ENCODE measurements at places on chromosomes 2 and 18.

GRCh38 chr2:140539242-140539875, 1591.5 kb downstream of the LRP1B start:
- no peak for DNase-seq

GRCh38 chr2:3631851-3632659, 25.9 kb upstream of the ALLC start:
- DNase-seq, result no peak

- no peak for DNase-seq
Observed at GRCh38 chr2:130845505-130846085, 8.9 kb downstream of the ARHGEF4 start.

DNA sequence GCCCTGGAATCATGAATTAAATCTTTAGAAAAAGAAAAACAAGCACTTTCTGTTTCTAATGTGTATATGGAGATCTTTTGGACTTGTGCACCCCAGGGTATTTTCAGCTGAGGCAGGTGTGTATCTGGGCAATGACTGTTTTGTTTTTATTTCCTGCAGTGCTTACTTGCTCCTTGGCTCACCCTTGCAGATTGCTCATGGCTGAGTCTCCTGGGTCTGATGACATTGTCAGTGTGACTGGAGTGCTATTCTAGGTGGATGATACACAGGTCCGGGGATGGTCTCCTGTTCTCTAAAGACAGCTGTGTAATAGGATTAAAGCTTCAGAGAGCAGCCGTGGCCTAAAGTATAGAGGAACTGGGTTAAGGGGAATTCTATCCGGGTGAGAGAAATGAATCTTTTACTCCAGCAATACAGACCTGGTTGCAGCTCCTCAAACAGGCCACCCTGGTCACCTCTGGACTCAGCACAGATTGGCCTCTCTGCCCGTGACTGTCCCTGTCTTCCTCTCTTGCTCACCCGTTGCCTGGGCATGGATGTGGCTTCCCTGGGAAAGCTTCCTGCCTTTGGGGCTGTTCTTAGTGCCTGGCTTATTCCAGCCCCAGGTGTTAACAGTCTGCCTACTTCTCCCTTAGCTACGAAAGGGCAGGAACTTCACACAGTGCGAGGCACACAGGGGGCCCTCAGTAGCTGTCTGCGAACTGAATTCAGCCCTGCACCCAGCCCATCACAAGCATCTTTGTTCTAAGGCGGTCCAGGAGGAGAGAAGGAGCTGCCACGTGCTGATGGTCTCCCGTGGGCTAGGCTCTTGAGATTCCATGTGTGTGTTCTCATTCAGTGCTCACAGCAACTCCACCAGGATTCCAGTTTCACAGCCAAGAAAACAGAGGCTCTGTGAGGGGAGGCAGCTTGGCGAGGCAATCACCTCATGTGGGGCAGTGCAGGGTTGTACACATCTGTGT, 84.3 kb downstream of the ACOXL start:
- no peak for DNase-seq

DNA sequence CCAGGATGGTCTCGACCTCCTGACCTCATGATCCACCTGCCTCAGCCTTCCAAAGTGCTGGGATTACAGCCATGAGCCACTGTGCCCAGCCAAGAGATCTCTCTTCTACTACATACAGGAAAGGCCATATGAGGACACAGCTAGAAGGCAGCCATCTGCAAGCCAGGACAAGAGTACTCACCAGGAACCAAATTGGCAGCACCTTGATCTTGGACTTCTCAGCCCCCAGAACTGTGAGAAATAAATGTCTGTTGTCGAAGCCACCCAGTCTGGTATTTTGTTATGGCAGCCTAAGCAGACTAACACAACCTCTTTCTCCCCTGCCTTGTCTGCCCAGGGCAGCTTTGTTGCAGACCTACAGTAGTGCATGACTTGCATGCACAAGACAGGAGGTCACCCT, 211.3 kb upstream of the HAAO start:
- DNase-seq, result no peak

GRCh38 chr2:216486708-216487107, 11.9 kb upstream of the RPL37A start:
- DNase-seq, result no peak

DNA sequence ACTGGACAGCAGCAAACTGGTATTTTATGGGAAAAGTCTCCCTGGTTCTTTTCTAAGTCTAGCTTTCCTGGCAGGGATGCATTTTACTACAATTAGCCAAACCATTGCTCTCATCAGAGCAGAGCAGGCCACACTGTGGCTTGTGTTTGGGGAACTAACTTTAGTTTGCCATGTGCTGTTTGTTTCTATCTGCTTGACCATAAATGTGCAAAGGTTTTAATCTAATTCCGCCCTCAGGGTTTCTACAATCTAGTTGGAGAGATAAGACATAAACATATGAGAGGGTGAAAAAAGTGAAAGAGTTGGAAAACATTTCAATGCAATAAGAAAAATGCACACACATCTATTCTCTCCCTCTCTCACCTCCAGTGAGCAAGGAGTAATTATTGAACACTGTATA, 86.9 kb upstream of the MAPK4 start:
- no peak for DNase-seq

DNA sequence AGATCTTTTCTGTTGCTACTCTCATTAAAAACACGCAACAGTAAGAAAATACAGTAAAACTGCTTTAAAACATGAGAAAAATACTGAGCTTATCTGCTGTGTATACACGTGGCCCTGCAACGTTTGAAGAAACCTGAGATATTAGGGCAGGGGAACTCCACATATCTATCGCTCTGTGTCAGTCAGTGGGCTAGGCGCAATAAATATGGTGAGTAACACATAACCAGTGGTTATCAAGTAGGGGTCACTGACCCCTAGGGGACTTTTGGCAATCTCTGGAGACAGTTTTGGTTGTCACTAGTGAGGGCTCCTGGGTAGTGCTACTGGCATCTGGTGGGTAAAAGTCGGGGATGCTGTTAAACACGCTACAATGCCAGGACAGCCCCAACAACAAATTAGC, 14.9 kb downstream of the STAT1 start:
- DNase-seq, result no peak

DNA sequence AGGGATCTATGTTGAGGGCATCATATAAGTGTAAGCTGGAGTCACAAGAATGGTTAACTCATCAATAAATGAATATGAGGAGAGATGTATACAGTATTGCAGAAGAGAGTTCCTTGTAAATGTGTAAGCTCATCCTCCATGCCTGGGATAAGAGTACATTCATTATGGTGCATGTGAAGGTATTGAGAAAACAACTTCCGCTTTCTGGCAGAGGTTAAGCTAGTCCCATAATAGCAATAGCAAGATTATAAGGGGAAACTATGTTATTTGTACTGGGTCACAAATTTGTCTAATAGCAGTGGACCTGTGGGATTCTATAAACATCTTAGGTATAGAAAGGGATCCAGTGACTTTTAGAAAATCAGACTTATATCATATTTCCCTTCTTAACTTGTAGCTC, 44.1 kb downstream of the SCN2A start:
- no peak for DNase-seq

DNA sequence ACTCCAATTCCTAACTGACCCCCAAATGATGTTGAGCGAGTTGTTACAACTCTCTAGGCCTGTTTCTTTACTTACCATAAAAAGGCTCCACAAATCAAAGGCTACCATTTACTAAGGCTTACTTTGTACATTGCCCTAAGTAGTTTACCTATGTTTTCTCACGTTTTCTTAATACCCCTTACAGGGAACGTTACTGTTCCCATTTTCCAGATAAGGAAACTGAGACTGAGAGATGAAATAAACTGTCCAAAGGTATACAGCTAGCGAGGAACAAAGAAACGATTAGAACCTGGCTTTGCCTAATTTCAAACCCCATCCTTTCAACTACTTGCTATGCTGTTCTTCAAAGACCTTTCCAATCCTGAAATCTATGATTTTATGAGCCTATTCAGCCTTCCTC, 74.8 kb upstream of the SPTBN1 start:
- no peak for DNase-seq

GRCh38 chr2:128435576-128436478, 117.2 kb upstream of the HS6ST1 start:
- DNase-seq, result no peak

DNA sequence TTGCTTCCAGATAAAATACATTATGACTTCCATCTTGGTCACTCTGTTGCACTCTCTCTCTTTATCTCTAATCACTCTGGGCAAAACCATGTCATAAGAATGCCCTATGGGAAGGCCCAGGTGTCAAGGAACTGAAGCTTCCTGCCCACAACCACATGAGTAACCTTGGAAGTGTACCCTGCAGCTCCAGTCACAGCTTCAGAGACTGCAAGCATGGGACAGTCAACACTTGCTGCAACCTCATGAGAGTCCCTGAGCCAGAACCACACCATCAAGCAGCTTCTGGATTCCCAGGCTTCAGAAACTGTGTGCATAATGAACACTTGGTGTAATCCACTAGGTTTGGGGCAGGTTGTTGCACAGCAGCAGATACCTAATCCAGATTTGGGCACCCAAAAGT, 121.1 kb upstream of the BCL2L11 start:
- DNase-seq, result no peak

DNA sequence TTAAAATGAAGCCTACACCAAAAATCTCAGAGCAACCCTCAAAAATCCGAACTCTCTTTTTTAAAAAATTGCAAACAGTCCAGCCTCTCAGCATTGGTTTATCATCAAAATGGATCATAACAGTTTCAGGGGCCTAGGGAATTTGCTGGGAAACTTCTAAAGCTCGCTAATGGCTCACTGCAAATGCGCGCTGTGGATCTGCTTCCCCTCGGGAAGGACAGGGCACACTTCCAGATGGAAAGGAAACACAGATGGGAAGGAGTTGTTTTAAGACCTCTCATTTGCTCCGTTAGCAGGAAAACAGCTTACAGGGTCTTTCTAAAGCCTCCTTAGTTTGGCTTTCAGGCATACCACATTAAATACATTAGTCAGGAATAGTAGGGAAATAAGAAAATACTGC, 27.2 kb downstream of the FECH start:
- DNase-seq, result no peak

GRCh38 chr2:122263746-122264145, 508.3 kb downstream of the TSN start:
- DNase-seq, result no peak

- no peak for DNase-seq
Observed at GRCh38 chr2:58140508-58141072, 94.0 kb downstream of the VRK2 start.

DNA sequence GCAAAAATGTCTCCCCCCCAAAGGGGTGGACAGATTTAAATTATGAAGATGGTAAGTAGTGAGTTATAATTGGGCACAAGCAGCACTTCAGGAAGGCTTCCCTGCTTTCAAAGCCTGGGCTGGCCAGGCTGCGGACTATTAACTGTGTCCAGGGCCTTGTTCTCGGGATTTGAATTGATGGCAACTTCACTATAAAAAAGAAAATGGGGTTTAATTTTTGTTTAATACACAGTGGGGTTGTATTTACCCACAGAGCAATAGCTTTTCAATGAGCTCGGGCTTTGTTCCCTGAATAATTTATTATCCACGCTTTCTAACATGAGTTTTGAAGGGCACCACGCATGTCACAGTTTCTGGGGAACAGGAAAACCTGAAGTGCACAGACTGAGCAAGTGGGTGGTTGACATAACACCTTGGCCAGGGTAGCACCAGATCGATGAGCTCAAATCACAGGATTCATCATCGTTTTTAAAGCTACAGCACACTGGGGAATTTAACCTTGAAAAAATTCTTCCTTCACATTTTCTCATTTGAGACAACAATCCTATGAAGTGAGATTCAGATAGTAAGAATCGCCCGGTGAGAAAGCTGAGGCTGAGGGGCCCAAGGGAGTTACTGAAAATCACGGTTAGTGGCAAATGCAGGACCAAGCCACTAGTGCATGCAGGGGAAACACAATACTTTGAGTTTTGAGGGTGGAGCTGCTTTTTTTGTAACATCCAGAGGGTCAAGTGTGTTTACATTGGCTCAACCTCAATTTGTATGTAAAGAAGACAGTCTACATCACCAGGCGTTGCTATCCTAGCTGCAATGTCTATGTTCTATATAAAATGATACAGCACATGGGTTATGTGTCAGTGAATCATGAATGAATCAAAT, 28.9 kb upstream of the LMAN1 start:
- DNase-seq, result no peak

GRCh38 chr2:80014637-80015036, 289.9 kb downstream of the LRRTM1 start:
- no peak for DNase-seq

- DNase-seq, result no peak
Observed at GRCh38 chr2:24570225-24570624, 79.2 kb downstream of the NCOA1 start.

GRCh38 chr18:26502823-26503222, 45.5 kb downstream of the KCTD1 start:
- no peak for DNase-seq

Data from activated CD8-positive, alpha-beta memory T cell treated with anti-CD3 and anti-CD28 coated beads for 4 hours (primary cell).